ENCODE measurements at places on chromosomes 7 and 10.
A peak's percentile ranks its signal among the peaks of the same experiment; 100 is the strongest.

DNA sequence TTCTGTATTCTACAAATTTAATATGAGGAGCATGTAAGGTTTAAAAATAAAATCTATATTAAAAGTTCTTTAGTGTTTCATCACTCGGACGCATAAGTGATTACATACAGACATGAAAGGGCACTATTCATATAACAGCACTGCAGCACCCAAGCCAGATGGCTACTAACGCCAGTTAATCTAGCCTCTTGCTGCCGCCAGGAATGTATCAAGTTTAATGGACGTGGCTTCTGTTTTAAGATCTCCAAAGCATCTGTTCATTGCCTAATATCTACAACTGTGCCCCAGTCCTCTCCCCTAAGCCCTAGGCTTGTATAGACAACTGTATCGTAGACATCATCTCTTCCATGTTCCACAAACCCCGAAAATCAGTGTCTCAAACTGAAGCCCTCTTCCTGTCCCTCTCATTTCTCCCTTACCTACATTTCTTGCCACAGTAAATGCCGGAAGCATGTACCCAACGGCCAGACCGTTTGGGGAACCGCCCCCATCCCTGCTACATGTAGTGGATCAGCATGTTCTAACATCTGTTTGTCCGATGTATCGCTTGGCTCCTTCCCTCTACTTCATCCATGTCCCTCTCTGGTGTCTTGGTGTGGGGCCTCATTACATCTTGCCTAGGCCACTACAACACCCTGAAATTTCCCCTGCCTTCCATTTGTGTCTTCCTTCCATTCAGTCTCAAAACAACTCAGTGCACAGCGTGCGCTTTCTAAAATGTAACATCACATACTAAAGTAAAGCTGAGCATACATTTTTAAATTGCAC is 147.5 kb upstream of the RSU1 start:
- no peak for DNase-seq

DNA sequence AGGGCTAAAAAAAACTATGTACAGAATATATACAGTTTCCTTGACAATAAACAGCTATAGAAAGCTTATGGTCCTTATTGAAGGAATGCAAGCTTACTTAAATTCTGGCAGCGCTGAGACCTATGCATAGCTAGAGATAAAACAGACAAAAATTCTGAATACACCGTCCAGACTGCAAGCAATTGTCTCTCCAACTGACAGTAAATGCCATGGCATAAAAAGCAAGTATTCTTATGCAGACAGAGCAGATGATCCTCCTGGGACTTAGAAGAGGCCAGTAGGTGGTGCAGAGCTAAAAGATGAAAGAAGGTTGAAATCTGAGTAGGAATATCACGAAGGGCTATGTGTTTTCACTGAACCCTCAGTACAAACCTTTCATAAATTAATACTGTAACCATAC is 157.0 kb upstream of the CACNA2D1 start:
- no peak for DNase-seq

DNA sequence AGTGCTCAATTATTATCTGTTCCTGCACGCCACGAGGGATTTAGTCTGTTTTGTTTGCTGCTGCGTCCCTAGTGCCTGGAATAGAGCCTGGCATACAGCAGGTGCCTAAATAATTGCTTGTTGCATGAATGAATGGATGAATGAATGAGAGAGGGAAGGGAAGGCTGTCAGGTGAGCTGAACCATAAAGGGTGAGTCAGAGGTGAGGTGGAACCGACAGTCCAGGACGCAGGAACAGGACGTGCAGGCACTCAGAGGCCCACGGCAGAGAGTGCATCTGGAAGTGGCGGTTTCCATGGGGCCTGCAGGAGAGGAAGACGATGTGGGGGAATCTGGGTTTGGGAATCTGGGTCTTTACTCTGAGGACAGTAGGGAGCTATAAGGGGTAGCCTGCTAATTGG is 17.7 kb upstream of the PPIF start:
- no peak for DNase-seq

GRCh38 chr7:45500257-45500656 is 73.9 kb upstream of the ADCY1 start:
- DNase-seq: no peak

- DNase-seq: no peak
Measured at GRCh38 chr10:121351540-121351939, 246.7 kb downstream of the FGFR2 start.

DNA sequence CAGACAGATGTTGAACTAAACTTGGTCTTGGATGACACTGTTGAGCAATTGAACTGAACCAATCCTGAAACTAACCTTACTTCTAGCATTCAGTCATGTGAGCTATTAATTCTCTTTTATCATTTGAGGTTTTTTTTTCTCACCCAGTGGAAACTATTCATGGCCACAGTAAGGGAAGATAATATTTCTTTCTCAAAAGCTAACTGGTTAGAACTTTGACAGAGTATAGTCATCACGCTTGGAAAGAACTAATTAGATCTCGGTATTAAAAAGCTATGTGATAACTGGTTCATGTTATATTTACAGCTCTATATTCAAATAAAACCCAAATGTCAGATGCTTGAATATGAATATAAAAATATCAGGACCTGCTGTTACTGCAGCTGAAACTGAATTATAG is 89.5 kb downstream of the OTUD1 start:
- DNase-seq: no peak

DNA sequence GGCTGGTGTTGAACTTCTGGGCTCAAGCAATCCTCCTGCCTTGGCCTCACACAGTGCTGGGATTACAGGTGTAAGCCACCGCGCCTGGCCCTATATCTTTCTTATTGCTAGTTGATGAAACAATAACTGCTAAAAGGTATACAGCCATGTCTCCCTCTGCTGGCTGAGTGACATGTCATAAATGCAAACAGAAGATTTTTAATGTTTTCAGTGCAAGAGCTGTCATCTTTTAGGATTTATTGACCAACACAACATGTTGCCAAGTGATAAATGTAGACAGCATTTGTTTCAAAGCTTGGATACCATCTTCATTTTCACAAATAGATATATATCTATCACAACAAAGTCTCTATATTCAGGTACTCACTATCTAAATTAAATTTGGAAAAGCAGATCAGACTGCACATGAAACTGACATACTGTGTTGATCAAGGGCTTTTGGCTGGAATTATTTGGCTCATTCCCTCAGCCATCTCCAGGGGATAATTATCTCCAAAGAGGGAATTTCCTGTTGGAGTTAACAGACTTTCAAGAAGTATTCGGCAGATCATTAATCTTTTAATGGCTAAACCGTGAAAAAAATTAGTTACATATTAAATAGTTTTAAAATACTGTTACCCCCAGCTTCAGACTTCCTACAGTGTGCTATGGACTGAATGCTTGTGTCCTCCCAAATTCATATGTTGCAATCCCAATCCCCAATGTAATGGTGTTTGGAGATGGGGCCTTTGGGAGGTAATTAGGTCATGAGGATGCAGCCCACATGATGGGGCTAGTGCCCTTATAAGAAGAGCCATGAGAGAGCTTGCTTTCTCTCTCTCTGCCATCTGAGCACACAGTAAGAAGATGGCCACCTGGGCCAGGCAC is 41.3 kb upstream of the SRPK2 start:
- DNase-seq: peak; percentile 50

DNA sequence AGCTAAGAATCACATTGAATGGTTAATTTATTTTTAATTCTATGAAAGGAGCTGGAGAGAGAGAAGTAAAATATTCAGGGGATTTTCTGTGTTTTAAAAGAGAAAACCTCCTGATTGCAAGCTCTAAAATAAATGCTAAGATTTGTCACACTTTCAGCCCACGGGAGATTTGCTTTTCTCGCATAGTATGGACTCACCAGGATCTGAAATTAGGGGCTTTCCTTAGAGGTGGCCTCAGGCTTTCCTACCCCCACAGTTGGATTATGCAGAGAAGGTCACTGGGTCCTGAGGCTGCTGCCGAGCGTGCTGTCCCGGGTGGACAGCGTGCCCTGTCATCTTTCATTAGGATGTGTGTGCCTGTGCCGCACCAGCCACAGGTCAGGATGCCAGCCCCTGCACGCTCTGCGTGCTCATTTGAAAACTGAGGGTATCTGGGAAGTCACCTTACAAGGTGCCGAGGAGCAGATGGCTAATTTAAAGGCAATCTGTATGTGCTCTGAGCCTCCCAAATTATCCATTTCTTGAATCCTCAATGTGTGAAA is 258.8 kb downstream of the CELF2 start:
- no peak for DNase-seq

GRCh38 chr7:103538964-103539709 is 93.1 kb upstream of the SLC26A5 start:
- DNase-seq: no peak

- no peak for DNase-seq
Measured at GRCh38 chr7:74512762-74513161, 59.1 kb downstream of the GTF2IRD1 start.

GRCh38 chr10:5663692-5664427 is 2.5 kb downstream of the ASB13 start:
- DNase-seq: no peak

DNA sequence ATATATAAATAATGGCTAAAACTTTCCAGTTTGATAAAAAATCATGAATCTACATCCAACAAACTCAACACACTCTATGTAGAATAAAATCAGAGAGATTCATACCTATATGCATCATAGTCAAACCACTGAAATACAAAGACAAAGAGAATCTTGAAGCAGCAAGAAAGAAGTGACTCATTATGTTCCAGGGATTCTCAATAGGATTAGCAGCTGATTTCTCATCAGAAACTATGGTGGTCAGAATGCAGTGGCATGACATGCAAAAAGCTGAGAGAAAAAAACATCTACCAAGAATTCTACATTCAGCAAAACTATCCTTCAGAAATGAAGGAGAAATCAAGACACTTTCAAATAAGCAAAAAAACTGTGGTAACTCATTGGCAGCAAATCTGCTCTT is 187.4 kb downstream of the RNLS start:
- DNase-seq: no peak

DNA sequence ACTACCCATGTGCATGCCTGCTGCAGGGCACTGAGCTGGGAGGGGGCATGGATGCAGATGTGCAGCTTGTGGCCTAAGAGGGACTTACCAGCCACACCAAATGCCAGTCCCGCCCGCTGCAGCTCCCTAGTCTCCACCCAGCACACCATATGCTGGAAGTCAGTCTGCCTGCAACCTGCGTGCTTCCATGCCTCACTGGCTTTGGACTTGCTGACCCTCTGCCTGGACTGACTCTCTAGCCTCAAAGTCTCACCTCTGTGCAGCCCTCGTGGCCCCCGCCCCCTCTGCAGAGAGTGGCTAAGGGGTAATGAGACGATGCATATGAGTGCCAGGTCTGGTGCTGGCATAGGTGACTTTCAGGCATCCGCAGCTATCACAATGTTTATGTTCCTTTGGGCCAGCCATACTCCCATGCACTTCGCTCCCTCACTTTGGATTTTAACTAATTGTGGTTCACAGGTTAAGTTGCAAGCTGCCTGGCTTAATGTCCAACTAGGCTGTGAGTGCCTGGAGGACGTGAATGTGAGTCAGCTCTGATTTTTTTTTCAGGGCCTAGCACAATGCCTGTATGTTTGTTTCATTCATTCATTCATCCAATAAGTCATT is 21.7 kb downstream of the TRIM8 start:
- DNase-seq: no peak

DNA sequence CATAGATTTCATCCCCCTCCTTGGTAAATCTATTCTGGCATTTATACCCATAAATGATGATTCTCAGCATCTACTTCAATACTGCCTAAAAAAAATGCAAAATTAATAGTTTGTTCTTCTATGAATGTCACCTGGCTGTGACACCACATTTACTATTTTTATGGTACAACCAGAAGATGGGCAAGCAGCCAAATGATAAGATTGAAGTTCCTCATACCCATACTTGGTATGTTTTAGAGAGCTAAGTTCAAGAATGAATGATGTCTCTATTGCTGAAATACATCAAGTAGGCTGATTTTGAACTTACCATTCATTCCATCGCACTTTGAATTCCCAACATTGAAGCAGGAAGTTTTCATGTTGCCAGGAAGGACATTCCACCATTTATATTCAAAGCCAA is 134.2 kb downstream of the ELAPOR2 start:
- DNase-seq: no peak

DNA sequence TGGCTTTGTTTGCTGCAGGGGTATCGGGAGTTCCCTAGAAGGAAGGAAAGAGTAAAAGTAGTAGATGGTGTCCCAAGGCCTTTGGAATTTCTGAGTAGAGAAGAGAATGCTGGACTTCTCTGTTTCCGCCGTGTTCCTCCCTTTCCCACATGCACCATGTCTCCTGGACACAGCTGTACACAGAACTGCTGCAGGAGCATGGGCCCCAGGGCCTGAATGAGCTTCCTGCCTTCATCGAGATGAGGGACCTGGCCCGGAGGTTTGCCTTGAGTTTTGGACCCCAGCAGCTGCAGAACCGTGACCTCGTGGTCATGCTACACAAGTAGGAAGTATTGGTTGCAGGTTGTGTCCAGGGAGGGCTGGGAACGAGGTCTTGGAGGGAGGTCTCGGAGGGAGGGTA is 15.3 kb upstream of the PVRIG start:
- no peak for DNase-seq

- DNase-seq: no peak
Measured at GRCh38 chr7:27576360-27576944, 86.2 kb downstream of the HIBADH start.

DNA sequence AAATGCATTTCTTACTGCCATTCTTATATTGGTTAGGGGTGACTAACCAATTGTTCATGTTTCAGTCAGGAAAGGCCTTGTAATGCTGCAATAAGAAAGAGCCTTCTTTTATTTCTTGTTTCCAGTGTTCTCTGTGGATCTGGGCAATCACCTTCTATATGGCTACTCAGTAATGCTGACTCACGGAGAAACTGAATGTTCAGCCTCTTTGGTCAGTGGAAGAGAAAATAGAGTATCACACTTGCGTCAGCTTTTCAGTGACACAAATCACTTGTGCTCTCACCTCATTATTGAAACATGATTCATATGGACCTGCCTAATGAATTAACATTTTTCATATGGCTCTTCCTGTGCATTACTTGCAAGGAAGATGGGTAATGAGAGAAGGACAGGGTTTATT is 243.9 kb upstream of the POT1 start:
- no peak for DNase-seq

- no peak for DNase-seq
Measured at GRCh38 chr10:111126077-111126476, 49.2 kb downstream of the ADRA2A start.

- DNase-seq: no peak
Measured at GRCh38 chr7:13449460-13449859, 540.0 kb downstream of the ETV1 start.

GRCh38 chr7:134442441-134443220 is 16.3 kb downstream of the AKR1B1 start:
- DNase-seq: no peak

DNA sequence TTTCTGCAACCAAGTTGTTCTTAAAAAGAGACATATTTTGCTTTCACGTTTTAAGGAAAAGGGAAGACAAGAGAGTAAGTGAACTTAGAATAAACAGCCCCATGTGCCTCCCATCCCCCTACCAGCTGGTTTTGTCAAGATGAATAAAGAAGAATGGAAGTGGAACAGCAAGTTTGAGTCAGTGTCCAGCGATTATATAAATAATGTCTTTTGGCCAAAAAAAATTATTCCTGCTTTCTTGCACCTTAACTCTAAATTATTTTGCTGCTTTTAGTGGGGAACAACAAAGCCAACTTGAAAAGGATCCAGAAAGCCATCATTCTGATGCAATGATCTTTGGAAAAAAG is 82.4 kb upstream of the TRIL start:
- DNase-seq: no peak

Data from activated naive CD4-positive, alpha-beta T cell treated with anti-CD3 and anti-CD28 coated beads, Interleukin-2, amount 50 U/mL, for 16 hours (primary cell).